HCT116 (cell line): ENCODE measurements at places on chromosomes 7 and 10.

GRCh38 chr7:50204581-50204980 lies 99.9 kb upstream of the IKZF1 start:
- DNase-seq: no peak

GRCh38 chr7:74010407-74010806 lies 17.6 kb upstream of the ELN start:
- DNase-seq: no peak

GRCh38 chr10:1491901-1492300 lies 245.4 kb downstream of the ADARB2 start:
- DNase-seq: no peak

DNA sequence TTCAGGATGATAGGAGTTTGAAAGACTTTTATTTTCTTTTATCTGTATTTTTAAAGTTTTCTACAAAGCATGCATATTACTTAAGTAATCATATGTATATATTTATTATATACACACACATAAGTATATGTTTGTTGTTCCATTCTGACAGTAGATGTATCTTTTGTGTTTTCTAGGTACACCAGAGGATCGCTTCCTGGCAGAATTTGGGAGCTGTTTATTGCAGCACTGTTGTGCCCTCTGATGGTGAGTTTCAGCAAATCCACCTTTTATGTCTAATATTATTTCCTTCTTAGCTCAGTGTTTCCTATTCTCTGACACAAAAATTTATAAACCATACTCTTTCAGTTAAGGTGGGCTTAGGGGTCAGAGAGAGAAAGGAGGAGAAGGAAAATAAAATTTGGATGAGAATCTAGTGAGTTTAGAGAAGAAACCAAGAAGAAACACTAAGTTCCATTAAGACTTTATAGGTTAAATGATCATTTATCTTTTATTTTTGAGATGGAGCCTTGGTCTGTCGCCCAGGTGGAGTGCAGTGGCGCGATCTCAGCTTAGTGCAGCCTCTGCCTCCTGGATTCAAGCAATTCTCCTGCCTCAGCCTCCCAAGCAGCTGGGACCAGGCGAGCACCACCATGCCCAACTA lies 59.2 kb upstream of the OIT3 start:
- DNase-seq: peak; percentile 48

- no peak for DNase-seq
These were observed 178.8 kb upstream of the ANKRD30A start for GRCh38 chr10:36946598-36946997.

- no peak for DNase-seq
These were observed 8.3 kb upstream of the PPP1R35 start for GRCh38 chr7:100444311-100445278.

DNA sequence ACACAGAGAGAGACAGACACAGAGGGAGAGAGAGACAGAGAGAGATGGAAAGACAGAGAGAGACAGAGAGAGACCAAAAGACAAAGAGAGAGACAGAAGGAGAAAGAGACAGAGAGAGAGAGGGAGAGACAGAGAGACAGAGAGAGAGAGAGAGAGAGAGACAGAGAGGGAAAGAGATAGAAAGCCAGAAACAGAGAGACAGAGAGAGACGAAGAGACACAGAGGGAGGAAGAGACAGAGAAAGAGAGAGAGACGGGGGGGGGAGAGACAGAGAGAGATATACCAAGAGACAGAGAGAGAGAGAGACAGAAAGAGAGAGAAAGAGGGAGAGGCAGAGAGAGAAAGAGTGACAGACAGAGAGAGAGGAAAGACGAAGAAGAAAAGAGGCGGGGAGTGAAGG lies 10.2 kb downstream of the VSTM4 start:
- DNase-seq: no peak

DNA sequence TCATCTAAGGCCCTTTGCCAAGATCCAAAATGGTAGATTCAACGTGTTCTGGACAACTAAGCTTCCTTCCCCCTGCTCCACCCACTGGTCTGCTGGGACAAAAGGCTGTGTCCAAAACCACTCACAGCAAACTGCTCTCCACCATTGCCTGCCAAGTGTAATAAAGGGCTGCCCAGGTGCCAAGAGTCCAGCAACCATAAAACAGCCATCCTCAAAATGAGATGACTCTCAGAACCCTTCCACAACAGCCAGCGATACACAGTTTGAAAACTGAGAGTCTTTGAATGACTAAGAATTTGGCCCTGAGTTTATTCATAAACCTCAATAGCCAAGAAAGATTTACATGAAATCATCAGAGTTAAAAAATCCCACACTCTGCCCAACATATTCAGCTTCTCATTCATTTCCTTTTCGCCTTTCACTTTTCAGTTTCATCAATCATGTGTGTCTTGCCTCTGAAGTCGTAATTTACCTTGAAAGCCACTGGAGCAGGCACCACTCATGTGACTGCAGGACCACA lies 658.1 kb upstream of the MGMT start:
- DNase-seq: no peak

DNA sequence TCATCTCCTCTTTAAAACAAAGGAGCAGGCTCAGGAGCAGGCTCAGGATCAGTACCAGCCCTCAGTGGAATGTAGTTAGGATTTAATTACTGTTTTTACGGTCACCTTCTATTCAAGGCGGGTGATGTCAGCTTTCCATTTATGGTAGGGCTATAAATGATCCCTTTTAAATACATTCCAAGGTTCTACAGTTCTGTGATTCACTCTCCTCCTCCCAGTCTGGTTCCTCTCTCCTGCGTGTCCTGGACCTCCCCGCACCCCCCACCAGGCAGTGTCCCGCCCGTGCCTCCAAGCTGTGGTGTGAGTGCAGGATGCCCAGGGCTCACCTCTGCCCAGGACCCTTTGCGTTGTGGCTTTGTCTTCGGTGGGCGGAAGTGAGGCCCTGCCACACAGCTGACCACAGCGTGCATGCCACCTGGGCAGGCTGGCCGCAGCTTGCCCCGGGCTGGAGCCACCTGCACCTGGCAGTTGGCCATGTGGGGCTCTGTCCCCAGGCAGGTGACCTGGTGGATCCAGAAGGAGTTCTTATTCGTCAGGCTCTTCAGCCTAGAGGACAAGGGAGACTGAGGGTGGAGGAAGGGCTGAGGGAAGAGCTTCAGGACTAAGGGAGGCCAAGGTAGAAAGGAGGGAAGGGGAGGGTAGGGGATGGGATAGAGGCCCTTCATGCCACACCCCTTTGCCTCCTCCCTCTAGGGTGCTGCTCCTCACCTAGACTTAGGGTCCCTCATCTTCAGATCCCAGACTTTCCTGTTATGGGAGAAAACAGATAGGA lies 9.1 kb downstream of the LOXL4 start:
- DNase-seq: no peak

GRCh38 chr10:78450239-78450638 lies 416.6 kb downstream of the RPS24 start:
- DNase-seq: no peak

- no peak for DNase-seq
These were observed 50.0 kb downstream of the NPY start for GRCh38 chr7:24334012-24334411.
